Hippocampal formation (tissue), 2 donors: ENCODE measurements at places on chromosomes 5 and 9.

DNA sequence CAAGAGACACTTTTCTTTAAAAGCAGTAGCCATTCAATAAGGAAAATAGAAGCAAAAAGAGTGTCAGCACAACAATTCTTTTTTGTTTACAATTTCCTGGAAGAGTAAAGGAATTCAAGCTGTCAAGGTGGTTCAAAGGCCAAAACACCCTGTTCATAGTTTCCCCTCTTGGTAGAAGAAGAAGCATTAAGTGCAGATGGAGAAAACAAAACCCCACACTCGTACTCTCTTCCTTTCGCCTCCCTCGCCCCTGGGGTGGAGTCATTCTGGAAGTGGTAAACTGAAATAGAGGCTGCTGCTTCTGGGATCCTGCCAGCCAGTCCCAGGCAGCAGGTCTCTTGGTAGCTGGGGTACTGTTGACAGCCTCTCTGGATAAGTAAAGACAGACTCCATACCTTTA lies 105.0 kb downstream of the ANKRD55 start:
- DNase-seq: no peak

- DNase-seq: no peak
Measured at GRCh38 chr9:76419782-76420380, 25.7 kb upstream of the RFK start.

- no peak for DNase-seq
Measured at GRCh38 chr5:10063997-10064396, 185.7 kb downstream of the ATPSCKMT start.

- DNase-seq: no peak
Measured at GRCh38 chr9:114059047-114059803, 18.9 kb downstream of the AMBP start.

GRCh38 chr9:133975511-133975910 lies 16.6 kb downstream of the VAV2 start:
- no peak for DNase-seq

GRCh38 chr5:158747816-158748432 lies 351.8 kb downstream of the EBF1 start:
- DNase-seq: no peak

DNA sequence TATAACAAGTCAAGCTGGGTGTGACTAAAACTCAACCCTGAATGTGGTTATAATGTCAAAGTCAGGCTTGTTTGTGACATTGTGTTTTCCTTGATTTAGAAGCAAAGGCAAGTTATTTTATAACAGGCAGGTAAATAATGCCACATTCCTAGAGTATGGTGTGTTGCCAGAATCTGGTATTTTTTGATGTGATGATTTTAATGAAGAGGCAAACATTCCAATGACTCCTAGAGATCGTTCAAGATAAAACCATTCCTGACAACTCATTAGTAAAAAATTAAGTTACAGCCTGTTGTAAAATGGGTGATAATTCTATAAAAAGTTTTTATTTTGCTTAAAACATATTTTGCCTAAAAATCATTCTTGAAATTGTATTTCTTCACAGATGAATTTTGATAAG lies 60.0 kb downstream of the RAB14 start:
- DNase-seq: no peak

GRCh38 chr9:99326112-99326916 lies 104.2 kb downstream of the SEC61B start:
- no peak for DNase-seq

- DNase-seq: no peak
Measured at GRCh38 chr9:116059466-116059865, 94.1 kb upstream of the PAPPA start.

DNA sequence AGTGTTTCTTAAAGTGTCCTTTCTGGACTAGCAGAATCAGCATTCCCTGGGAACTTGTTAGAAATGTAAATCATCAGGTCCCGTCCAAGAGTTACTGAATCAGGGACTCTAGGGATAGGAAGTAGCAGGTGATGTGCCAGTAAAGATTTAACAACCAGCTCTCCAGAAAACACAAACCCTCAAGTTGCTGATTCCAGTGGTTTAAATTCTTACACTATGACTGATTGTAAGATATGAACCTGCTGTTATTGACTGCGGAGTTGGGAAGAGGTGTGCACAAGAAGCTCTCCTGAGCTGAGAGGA lies 39.1 kb upstream of the BASP1 start:
- no peak for DNase-seq

GRCh38 chr9:86534572-86535258 lies 180.5 kb upstream of the TUT7 start:
- no peak for DNase-seq

DNA sequence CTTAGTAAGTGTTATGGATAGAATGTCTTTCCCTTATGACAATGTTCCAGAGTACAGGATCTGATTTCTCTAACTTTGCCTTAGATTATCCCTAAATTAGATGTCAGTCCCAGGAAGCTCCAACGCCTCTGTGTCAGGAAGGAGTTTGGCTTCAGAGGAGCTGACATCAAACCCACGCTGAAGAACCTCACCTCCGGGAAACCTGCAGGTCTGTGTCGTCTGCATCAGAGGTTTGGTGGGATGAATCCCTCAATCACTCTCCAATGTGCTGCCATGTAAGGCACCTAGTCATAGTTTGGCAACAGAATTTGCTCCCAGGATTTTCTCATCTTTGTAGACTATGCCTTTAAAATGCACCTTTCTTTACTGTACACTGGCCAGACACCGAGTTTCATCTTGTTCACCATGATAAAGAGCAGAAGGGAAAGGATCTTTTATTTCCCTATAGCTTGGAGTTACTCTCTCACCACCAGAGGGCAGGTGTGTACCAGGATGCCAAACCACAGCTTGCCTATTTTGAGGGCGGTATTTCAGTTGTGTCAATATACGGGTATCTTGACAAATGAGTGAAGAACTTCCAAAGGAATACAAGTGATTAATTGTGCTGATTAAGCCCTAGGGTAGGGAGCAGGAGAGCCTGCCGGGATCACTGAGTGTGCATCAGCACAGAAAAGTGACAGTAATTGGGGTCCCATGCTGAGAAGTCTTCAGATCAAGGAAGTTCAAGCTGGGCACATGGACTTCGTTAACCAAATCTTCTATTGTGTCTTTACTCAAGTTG lies 23.4 kb downstream of the MINAR2 start:
- peak; percentile 51 for DNase-seq

DNA sequence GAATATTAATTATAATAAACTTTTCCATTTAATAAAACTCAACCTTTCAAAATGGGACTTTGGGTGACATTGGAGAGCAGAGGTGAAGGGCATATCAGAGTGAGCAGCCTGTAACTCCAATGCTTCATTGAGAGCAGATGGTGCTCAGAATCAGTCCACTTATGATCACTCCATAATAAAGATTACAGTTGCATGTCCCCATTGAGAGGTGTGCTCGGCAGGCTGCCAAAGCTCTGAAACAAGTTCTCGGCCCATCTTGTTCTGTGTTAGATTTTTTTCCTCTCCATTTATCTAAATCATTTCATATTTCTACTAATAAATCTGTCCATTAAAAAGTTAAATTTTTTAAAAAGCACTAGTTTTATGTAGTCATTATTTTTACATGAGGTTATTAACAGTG lies 1786.4 kb upstream of the WWC1 start:
- DNase-seq: no peak

DNA sequence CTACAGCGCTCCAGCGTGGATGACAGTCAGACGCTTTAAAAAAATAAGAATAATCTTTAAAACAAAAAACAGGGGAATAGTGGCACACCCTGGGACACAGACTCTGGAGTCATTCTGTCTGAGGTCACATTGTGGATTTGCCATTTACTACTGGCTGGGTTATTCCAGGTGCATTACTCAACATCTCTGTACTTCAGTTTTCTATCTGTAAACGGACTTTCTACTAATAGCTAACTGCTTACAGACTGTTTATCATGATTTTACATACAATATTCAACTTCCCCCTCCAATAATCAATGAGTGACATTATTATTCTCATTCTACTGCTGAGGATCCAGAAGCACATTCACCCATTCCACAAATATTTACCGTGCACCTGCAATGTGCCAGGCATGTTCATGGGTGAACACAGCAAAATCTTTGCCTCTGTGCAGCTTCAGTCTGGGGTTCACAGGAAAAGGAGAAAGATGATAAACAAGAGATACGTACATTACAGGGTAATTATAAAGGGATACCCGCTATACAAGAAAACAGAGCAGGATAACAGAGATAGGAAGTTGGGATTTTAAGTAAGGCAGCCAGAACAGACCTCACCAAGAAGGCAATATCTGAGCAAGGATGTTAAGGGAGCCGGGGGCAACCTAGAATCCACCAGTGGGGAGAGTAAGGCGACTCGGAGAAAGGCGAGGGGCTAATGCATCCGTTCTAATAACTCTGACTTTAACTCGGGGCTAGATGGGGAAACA lies 984 bp upstream of the RAD23B start:
- DNase-seq: no peak

- DNase-seq: no peak
Measured at GRCh38 chr5:72938206-72938605, 17.6 kb upstream of the FCHO2 start.

DNA sequence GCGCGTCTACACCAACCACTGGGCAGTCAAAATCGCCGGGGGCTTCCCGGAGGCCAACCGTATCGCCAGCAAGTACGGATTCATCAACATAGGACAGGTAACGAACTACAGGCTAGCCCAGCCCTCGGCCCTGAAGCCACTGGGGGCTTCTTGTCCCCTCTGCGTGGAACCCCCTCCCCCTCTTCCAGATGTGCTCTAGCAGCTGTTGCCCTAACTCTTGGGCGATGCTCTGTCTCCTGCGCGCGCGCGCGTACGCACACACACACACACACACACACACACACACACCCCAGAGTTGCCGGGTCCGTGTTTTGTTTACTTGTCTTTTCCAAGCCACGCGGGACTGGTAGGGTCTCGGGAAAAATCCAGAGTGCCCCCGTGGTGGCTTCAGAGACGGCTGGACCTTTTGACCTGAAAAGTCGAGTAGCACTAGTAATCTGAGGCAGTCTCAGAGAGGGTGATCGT lies 836 bp downstream of the PCSK5 start:
- no peak for DNase-seq

DNA sequence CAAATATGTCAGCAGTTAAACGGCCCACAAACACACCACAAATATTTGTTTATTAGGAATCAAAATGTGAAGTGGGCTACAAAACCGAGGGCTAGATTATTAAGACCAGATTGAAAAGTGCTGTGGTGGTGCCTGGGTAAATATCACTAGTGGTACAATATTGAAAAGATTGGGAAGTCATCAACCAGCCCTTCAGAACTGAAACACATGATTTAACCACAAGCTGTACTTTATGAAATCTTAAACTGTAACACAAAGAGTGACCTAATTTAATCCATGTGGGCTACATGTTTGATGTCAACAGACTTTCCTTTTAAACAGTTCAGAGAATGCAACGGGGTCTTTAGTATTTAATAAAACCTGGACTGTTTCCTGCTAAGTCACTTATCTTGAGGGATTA lies 182.3 kb downstream of the SPATA31D1 start:
- no peak for DNase-seq

- DNase-seq: no peak
Measured at GRCh38 chr5:149831492-149831891, 101.4 kb downstream of the PPARGC1B start.

- DNase-seq: no peak
Measured at GRCh38 chr5:171622010-171622409, 163.6 kb upstream of the SMIM23 start.

- DNase-seq: no peak
Measured at GRCh38 chr5:126017096-126017495, 406.1 kb upstream of the GRAMD2B start.
